Activated CD4-positive, alpha-beta T cell treated with anti-CD3 and anti-CD28 coated beads for 1 hour (primary cell): ENCODE measurements at places on chromosomes 5 and 9.

GRCh38 chr5:57598756-57599155 is 116.1 kb upstream of the ACTBL2 start:
- DNase-seq = no peak

DNA sequence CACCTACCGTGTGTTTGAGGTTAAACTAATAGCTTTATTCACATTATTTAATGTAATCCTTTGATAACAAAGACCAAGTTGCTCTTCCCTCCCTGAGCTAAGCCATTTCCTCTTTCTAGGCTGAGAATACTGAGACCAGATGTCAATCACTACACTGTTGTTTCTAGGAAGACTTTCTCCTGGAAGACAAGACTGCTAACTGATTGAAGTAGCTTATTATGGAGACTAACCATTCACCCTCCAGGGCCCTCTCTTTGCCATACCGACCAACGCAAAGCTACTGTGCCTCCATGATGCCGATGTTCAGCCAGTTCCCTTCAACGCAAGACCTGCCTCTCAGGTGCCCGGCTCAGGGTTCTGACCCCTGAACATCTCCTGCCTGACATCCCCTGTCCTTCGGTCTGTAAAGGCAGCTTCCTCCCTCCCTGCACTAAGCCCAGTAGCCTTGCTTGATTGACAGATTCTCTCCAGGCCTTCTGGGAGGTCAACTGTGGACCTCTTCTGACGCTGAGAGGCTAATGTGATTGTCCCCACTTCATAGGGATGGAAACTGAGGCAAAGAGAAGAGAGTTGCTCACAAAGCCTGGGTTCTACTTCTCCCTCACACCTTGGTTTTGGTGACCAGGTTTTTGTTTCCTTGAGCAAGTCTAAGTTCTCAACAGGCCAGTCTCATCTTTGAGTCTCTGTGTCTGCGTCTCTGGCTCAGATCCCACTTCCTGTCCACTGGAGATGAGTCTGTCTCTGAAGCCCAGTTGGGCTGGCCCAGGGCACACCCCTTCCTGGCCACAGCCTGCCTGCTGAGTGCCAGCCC is 259.7 kb upstream of the IRX2 start:
- DNase-seq = no peak

- DNase-seq = no peak
These were observed 18.8 kb upstream of the FCN1 start for GRCh38 chr9:134936346-134937163.

GRCh38 chr9:99449726-99450125 is 227.6 kb downstream of the SEC61B start:
- DNase-seq = no peak

DNA sequence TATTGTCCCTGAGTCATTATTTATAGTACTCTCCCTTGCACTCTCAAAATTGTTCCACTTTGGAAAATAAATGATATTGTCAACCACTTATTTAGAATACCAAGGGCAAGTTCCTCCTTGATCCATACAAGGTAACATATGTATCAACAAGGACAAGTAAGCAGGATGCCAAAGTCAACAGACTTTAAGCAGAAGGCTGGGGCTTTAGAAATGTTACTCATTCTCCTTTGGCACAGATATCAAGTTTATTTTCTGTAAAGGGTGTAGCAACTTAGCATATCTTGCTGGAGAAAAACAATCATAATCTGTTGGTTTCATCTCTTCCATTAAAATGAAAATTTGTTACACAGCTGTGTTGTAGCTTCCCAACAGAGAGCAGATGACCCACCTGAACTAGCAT is 248.7 kb upstream of the SLC30A5 start:
- no peak for DNase-seq

DNA sequence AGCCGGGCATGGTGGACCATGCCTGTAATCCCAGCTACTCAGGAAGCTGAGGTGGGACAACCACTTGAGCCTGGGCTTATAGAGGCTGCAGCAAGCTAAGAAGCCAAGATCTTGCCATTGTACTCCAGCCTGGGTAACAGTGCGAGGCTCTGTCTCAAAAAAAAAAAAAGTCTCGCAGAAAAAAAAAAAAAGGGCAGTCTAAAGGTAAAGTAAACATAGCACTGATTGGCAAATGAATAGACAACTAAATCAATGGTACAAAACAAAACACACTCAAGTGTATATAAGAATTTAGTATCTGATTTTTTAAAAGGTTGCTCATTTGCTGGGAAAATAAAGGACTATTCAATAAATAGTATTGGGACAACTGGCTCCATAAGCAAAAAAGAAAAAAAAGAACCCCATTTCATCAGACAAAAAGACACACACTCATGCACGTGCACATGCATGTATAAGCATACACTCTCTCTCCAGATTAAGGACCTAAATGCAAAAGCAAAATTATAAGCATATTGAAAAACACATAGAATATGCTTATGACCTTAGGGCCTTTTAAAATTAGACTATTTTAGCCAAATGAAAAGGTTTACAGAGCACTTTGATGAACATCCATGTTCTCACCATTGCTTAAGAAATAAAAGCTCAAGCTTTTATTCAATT is 5.7 kb downstream of the IL6ST start:
- no peak for DNase-seq

GRCh38 chr5:78612227-78613150 is 36.1 kb downstream of the LHFPL2 start:
- DNase-seq = no peak

DNA sequence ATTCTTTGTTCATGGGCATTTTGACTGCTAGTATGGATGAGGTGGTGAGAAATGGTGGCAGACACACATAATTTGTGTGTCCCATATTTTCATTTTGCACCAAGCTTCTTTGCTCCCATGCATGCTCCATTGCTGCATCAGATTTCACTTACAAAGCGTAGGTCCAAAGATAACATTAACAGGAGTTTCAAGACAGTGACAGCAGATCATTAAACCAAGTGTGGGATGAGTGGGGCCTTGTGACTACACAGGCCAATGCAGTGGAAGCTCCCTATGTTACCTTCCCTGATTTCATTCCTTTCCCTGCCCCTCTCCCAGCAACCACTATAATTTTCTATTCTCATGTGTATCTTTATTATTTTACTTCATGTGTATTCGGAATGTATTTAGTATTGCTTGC is 142.0 kb downstream of the AOPEP start:
- DNase-seq = no peak

DNA sequence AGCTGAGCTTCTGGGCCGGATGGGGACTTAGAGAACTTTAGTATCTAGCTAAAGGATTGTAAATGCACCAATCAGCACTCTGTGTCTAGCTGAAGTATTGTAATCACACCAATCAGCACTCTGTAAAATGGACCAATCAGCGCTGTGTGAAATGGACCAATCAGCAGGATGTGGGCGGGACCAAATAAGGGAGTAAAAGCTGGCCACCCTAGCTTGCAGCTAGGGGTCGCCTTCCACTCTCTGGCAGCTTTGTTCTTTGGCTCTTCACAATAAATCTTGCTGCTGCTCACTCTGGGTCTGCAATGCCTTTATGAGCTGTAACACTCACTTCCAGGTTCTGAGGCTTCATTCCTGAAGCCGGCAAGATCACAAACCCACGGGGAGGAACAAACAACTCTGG is 354.0 kb downstream of the PRR16 start:
- no peak for DNase-seq

GRCh38 chr9:81156381-81156780 is 533.0 kb downstream of the TLE1 start:
- no peak for DNase-seq

DNA sequence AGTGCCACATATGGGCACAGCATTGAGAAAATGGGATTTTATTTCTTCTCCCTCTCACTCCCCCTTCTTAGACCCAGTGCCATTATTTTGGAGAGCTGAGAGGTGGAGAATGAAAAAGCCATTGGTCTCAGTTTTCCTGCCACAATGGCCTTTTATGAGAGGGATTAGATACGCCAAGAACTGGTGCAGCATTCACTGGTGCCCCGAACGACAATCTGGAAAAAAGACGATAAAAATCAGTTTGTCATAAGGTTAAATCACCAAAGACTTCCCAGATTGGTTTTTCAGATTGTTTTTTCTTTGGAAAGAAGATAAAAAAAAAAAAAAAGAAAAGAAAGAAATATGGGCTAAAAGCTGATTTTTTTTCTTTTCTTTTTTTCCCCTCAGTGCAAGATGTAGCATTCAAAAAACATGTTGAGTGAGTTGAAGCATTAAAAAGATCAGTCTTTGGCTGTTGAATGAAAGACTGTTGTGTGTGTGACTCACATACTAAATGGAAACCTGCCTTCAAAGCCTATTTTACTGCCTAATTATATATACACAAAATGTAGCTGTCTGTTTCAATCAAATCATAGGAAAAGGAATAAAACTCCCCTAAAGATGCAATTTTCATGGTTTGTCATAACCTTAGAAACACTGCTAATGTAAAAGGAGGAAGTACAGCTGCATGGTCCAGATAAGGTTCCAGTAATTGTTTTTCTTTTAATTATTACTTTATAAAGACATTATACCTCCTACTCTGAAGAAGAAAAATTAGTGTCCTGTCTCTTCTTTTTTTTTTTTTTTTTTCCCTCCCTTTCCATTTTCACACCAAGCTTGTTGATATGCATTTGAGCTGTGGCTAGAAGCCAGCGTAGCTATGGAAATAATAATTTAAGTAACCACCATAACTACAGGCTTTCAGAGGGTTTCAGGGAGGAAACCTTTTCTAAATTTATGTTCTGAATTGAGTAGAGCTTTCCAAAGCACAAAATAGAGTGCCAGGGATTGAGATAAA is 27.2 kb upstream of the ZNF608 start:
- no peak for DNase-seq

- no peak for DNase-seq
These were observed 41.2 kb downstream of the IZUMO3 start for GRCh38 chr9:24504521-24504920.

DNA sequence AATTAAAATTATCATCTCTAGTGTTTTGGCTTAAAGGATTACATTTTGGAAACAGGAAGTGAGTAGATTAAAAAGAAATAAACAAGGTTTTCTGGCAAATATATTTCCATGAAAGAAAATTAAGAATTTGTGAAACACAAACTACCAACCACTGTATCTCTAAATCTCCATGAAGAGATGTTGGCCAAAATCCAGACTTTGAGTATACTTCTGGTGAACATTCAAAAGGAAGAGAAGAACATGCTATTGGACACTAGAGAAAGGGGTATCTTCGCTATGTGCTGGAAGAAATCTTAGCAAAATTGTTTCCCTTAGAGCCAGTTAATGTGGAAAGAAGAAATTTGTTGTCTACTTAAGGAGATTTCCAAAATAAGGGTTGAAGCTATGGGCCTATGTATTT is 710.4 kb upstream of the CTNND2 start:
- no peak for DNase-seq

GRCh38 chr5:35816881-35817521 is 39.7 kb upstream of the IL7R start:
- no peak for DNase-seq

GRCh38 chr5:19175776-19176570 is 812.0 kb downstream of the CDH18 start:
- DNase-seq = no peak
